ENCODE measurements at places on chromosomes 12 and 14.

DNA sequence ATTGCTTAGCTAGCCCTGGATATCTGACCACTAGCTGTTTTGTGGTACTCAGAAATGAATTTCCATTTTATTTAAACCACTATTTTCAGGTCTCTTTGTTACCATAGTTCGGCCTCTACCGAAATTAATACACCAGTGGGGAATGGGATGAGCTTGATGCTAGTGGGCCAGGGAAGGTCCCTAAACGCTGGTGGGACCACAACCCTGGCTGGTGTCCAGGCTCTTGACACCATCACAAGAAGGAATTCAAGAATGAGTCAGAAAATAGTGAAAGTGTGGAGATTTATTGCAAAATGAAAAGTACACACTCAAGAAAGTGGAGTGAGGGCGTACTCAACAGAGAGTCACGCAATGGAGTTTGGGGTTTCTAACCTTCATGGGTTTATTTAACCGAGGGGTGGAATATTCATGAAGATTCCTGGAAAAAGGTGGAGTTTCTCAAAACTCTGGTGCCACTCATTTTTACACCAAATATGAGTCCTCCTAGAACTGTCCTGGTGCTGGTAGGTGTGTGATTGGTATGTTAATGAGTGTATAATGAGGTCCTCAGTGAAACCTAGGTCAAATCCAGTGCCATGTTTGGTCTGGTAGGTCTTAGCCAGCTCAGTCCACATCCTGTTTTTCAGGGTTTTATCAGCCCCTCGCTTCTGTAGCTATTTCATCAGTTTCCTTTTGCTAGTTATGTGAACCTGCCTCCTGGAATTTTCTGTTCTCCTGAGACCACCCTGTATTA lies 38.9 kb upstream of the LRP6 start:
- H3K27me3 ChIP-seq = no peaks in the 10 kb centered on the region
- H3K36me3 ChIP-seq = no peaks in the 10 kb centered on the region
- H3K4me1 ChIP-seq = no peaks in the 10 kb centered on the region

DNA sequence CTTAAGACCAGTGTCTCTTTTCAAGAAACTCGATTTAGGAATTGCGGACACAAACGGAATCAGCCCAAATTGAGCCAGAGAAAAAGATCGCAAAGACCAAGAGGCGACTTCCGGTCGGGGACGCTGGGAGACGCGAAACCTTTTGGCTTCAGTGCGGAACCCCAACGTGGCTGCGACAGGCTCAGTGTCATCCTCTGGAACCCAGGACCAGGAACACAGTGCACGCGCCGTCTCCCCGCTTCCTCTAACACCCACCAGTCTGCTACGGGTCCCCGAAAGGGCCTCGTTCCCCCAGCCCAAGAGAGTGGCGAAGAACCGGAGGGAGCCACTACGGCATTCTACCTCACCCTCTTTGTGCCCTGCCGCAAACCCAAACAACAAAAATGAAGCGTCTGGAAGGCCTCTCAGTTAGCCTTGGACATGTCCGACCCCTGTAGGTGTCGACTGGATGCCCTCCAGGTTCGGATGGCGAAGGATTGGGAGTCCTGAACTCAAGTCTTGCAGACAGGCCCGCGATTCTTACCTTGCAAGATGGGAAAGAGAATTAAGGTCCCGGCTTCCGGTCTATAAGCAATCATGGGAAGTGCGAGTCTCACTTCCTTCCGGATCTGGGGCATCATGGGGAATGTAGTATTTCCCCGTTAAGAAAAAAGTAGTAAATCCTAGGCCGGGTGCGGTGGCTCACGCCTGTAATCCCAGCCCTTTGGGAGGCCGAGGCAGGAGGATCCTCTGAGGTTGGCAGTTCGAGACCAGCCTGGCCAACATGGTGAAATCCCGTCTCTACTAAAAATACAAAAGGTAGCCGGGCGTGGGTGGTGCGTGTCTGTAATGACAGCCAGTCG lies at the start of gene RPL6:
TSS of gene RPL6 (minus strand) at position 542 of the 842 bp plus-strand sequence. CDS start 949 bp downstream, outside the sequence.
- H3K36me3 ChIP-seq = peaks cover 25% of the 10 kb centered on the region
- H3K4me3 ChIP-seq = peak within 1 kb of the TSS; percentile 89
- DNase-seq = peak; percentile 93
- H3K4me1 ChIP-seq = peaks cover 20% of the 10 kb centered on the region

DNA sequence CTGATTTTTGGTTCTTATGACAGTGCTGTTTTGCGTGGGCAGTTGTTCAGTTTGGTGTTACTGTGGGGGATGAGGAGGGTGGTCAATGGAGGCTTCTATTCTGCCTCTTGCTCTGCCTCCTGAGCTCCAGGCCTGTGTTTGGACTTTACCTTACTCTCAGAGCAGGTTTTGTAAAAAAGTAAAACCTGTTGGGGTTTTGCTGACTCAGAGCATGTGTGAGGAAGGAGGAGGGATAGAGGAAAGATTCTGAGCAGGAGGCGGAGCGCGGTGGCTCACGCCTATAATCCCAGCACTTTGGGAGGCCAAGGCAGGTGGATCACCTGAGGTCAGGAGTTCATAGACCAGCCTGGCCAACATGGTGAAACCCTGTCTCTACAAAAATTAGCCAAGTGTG lies 6.7 kb downstream of the A2ML1 start:
- no peak overlapping the region for H3K27ac ChIP-seq
- no peak for DNase-seq
- no peak overlapping the region for H3K4me3 ChIP-seq
- H3K4me1 ChIP-seq = no peaks in the 10 kb centered on the region
- no peaks in the 10 kb centered on the region for H3K36me3 ChIP-seq

DNA sequence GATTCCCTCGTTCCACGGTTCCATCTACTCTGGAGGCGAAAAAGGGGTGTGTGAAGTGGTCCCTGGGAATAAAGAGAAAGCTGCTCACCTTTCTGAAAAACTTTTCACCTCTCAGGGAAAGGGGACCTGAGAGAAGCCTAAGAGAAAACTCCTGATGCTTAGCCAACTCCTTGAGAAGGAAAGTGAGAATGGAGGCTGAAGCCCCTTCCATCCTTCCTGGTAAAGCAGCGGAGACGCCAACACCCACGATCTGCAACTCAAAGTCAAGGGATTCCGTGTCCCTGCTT lies 110.0 kb downstream of the ARF6 start:
- H3K4me1 ChIP-seq = peaks cover 39% of the 10 kb centered on the region
- H3K36me3 ChIP-seq = no peaks in the 10 kb centered on the region
- no peaks in the 10 kb centered on the region for H3K27me3 ChIP-seq
- no peak overlapping the region for H3K27ac ChIP-seq
- no peak for DNase-seq

DNA sequence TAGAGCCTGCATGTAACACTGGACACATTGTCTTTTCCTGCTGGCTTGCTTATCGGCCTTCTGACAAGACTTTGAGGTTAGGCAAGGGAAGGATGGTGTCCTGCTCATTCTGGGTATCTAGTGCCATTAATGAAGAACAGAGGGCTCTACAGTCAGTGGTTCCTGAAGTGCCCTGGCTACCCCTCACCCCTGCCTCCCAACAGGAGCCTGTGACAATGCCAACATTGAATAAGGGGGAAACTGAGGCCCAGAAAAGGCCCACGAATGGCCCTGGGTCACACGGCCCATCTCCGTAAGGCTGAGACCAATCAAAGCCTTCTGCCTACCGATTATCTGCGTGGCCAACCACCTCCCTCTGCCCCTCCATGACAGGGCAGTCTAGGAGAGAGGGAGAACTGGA lies 2.1 kb downstream of the IFI27L2 start:
- H3K4me1 ChIP-seq = peaks cover 9% of the 10 kb centered on the region
- no peak for DNase-seq
- H3K27me3 ChIP-seq = no peaks in the 10 kb centered on the region

DNA sequence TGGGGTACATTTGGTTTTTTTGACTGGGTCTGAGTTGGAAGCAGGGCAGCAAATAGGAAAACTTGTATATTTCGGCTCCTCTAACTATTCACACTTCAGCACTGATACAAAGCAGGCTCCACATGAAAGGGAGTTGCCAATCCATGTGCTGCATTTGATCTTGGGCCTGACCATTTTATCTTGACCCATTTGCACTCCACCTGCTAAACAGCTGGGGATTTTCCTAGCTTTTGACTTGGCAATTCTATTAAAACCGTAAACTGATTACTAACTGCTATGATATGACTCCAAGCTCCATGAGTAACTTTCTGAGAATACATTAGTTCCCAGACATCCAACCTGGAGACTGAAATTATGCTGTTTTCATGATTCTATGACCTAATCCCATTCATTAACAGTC lies 797.1 kb downstream of the BCL11B start:
- H3K36me3 ChIP-seq = no peaks in the 10 kb centered on the region
- no peaks in the 10 kb centered on the region for H3K27me3 ChIP-seq
- no peak for DNase-seq
- H3K4me1 ChIP-seq = no peaks in the 10 kb centered on the region
- no peak overlapping the region for H3K4me3 ChIP-seq

DNA sequence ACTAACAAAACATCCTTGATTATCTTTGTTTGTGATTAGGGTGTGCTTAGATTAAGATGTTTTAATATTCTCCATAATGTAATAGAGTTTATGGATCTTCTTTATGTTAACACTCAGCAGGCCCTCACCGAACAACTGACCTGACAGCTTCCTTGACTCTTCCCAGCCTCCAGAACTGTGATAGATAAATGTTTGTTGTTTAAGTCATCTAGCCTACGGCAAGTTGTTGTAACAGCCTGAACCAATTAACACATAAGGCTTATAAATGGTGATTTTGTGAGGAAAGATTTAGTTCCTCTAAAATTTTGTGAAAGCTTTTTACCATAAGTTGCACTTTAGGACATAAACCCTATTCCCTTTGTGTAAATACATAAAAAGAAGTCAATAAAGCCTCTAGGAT lies 156.5 kb upstream of the DCN start:
- no peak for DNase-seq
- H3K36me3 ChIP-seq = no peaks in the 10 kb centered on the region
- no peaks in the 10 kb centered on the region for H3K27me3 ChIP-seq
- H3K27ac ChIP-seq = no peak overlapping the region

GRCh38 chr12:20525064-20525610 lies 156.8 kb downstream of the PDE3A start:
- H3K36me3 ChIP-seq = no peaks in the 10 kb centered on the region
- H3K27me3 ChIP-seq = no peaks in the 10 kb centered on the region
- no peak overlapping the region for H3K4me3 ChIP-seq
- no peaks in the 10 kb centered on the region for H3K4me1 ChIP-seq

DNA sequence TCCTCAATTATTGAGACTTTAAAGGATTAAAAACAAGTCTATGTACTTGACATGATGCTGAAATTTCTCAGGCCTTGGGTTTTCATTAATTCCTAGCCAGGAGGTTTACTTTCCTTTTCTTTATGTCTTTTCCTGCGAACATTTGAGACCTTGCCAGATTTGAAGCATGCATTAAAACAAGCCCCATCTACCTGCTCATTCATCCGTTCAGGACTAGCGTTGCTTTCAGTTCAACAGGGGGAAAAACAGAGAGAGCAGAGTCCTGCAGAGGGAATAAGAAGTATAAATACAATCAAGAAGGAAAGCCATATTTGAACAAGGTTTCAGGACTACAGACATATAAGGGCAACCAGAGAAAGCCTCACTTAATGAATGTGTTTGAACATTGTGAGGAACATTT lies 542.4 kb downstream of the DIO2 start:
- H3K4me1 ChIP-seq = no peaks in the 10 kb centered on the region
- no peaks in the 10 kb centered on the region for H3K36me3 ChIP-seq
- no peaks in the 10 kb centered on the region for H3K27me3 ChIP-seq
- H3K27ac ChIP-seq = no peak overlapping the region
- no peak overlapping the region for H3K4me3 ChIP-seq

DNA sequence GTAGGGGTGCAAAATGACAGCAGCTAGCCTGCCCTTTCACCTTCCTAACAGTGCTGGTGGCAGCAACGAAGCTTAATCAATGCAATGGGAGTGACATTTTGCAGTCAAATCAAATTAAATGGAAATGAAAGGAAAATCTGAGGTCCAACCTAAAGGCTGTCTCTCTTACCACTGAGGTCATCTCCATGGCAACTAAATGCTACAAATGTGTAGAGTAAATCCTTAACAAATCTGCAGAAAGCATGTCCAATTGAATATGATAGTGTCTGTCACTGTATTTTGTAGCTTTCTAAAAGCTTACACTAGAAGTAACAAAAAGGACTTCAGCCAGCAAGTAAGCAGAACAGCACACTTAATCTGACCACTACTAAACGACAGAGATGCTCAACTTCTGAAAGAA lies 488.8 kb downstream of the BCAT1 start:
- H3K27me3 ChIP-seq = peaks cover 2% of the 10 kb centered on the region
- H3K4me1 ChIP-seq = no peaks in the 10 kb centered on the region
- H3K27ac ChIP-seq = no peak overlapping the region

DNA sequence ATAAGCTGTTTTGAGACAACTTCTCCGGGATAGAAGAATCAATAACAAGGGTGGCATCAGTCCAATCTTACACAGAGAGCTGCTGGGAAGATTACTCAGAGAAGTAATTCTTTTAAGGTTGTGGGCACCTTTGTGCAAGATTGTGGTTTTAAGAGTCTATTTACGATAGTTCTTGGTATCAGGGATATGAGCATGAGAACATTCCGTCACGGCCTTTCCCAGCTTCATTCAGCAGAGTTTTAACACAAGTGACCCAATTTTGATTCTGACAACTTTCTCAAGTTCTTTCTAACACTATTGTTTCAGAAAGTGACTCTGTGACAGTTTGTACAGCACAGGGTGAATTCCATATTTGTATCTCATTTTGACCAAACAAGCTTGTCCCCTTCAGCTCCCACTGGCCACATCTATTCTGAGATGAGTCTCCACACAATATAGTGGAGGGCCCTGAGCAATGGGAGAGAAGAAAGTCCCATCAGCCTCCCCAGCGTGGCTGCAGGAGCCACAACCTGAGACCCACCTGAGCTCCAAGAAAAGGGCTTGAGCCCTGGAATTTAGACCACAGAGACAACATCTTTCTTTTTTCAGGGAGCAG lies 869.2 kb downstream of the TMEM121 start:
- H3K36me3 ChIP-seq = no peaks in the 10 kb centered on the region
- no peak for DNase-seq
- no peaks in the 10 kb centered on the region for H3K27me3 ChIP-seq
- no peak overlapping the region for H3K27ac ChIP-seq

DNA sequence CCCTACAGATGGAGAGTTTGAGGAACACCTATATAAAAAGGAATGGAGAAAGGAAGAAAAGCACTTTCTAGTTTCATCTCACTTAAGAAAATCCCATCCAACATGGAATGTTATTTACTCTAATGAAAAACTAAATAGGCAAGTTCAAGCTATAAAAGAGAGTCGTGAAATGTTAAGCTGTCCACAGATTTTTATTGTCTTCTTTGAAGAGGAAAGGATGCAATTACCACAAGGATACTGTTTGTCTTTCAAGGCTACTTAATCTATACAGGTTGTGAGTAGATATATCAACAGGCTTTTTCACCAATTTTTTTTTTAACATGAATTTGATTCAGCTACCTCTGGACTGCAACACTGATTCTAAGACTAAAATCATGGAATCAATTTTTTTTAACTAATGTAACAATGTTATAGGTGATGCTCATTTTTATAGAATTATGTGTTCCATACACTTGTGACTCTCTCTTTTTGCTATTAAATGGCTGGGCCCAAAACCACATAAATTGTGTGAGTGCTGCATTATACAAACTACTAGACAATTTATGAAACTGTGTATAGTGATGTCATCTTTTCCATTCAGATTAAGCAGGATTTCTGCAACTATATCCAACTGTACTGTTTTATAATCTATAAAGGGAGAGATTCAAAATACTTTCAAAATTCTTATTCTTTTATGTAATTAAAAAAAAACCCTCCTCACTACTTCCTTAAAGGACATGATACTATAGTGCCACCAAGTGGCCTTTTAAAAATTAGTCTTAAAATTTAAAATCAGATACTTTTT lies 26.8 kb upstream of the BMAL2 start:
- H3K27me3 ChIP-seq = no peaks in the 10 kb centered on the region
- H3K27ac ChIP-seq = no peak overlapping the region
- DNase-seq = peak; percentile 64
- H3K4me3 ChIP-seq = no peak overlapping the region
- peaks cover 6% of the 10 kb centered on the region for H3K4me1 ChIP-seq

GRCh38 chr12:131622422-131622955 lies 88.4 kb upstream of the SFSWAP start:
- DNase-seq = no peak
- no peak overlapping the region for H3K4me3 ChIP-seq
- H3K27ac ChIP-seq = no peak overlapping the region
- H3K36me3 ChIP-seq = no peaks in the 10 kb centered on the region
- no peaks in the 10 kb centered on the region for H3K4me1 ChIP-seq
- H3K27me3 ChIP-seq = no peaks in the 10 kb centered on the region
